ENCODE measurements at places on chromosomes 5 and 9.

- DNase-seq: no peak
Observed at GRCh38 chr5:39547553-39548154, 122.9 kb upstream of the DAB2 start.

DNA sequence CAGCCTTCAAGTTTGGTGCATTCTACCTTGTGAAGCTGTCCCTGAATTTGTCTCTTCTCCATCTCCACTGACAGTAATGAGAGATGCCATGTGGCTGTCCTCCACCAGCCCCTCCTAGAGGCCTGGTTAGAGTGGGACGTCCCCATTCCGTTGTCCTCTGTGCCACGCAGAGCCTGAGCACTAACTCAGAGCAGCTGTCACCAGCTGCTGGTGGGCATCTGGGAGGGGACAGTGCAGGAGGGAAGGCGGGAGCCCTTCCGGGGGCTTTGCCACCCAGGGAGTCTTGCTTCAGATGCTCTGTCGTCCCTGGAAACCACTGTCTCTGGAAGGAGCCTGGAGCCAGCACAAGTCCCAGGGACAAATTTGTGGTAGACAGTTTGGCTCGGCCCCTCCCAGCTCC lies 78.6 kb downstream of the PDZD2 start:
- no peak for DNase-seq

GRCh38 chr5:178495706-178496105 lies 94.5 kb downstream of the COL23A1 start:
- DNase-seq: no peak

DNA sequence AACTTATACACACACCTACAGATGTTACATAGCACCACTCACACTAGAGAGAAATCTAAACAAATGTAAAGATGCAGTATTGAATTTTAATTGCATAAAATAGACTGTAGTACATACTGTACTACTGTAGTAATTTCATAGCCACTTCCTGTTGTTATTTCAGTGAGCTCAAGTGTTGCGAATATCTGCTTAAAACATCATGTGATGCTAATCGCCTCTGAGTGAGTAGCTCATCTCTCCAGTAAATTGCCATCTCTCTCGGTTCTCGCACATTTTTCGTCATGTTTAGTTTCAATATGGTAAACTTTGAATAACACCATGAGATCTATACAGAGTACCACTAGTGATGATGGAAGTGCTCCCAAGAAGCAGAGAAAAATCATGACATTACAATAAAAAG lies 22.0 kb upstream of the ARHGEF28 start:
- no peak for DNase-seq

- no peak for DNase-seq
Observed at GRCh38 chr5:91028499-91028956, 354.6 kb downstream of the ARRDC3 start.

DNA sequence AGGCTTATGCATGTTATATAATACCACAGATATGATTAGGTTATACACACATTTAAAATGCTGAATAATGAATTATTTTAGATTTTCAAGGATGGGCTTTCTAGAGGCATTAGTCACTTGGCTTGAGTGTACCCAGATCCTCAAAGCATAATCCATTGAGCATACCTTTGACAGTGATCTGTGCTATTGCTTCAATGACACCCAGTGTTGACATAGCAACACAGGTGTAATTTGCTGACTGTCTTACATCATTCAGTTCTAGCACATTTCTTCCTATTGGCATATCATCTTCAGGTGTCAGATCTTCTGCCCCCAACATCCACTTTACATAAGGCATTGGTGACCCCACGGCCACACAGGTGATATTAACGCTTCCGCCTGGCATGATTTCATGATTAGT lies 721.5 kb upstream of the DMAC1 start:
- no peak for DNase-seq

GRCh38 chr9:114461468-114461867 lies 43.8 kb downstream of the WHRN start:
- DNase-seq: no peak

DNA sequence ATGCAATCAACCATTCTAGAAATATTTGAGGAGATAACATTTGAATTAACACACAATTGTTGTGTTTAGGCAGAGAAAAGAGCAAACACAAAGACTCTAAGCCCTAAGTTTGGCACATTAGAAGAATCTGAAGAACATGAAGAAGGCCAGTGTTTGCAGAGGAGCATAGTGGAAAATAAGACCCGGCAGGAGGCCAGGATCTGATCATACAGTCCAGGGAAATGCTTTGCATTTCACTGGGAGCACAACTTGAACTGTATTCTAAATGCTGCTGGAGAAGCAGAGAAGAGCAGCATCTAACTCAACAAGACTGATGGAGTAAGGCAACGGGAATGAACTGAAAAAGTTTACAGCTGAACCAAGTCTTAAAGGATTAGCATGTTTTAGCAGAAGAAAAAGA lies 463.4 kb downstream of the ZNF608 start:
- no peak for DNase-seq

DNA sequence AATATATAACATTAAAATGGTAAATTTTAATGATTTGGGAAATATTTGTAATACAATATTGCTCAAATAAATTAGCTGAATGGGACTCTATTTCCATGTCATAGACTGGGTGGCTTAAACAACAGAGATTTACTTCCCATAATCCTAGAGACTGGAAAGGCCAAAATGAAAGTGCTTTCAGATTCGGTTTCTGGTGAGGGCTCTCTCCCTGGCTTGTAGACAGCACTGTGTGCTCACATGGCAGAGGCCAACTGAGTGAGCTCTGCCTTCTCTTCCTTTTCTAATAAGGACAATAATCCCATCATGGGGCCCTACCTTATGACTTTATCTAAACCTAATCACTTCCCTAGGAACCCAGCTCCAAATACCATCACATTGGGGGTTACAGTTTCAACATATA lies 196.2 kb downstream of the MARCHF11 start:
- no peak for DNase-seq

DNA sequence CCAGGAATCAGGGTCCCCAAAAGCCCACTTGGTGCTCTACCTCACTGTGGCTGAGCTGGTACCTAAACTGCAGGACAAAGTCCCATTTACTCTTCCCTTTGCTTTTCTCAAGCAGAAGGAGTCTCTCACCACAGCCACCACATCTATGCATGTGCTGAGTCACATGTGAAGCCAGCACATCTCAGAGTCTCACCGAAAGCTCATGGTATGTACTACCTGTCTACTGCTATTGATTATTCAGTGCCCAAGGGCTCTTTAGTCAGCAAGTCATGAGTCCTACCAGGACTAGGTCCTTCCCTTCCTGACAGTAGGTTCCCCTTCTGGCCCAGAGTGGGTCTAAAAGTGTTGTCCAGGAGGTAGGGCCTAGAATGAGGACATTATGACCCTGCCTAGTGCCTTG lies 130.7 kb upstream of the NTRK2 start:
- DNase-seq: no peak

GRCh38 chr5:168303393-168304025 lies 12.1 kb downstream of the WWC1 start:
- DNase-seq: no peak

DNA sequence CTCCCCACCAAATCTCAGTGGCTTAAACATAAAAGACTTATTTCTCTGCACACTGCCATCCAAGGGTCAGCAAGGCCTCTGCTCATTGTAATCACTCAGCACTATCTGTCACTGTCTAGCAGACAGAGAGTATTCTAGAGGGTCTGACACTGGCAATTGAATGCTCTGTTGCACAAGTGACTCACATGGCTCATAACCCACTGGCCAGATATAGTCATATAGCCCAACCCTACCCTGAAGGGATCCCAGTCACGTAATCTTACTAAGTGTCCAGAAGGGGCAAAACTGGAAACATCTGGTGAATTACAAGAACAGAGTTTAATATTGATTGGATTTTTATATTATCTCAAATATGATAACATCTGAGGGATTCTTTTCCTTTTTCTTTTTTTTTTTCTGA lies 80.7 kb downstream of the TSSK1B start:
- no peak for DNase-seq

- no peak for DNase-seq
Observed at GRCh38 chr9:127066060-127066850, 56.2 kb downstream of the ANGPTL2 start.
